ELF-1 (cell line): ENCODE measurements at places on chromosomes 5 and 9.
A peak's percentile ranks its signal among the peaks of the same experiment; 100 is the strongest.

- no peak for DNase-seq
These were observed 428.2 kb downstream of the CDK5RAP2 start for GRCh38 chr9:120151806-120152205.

DNA sequence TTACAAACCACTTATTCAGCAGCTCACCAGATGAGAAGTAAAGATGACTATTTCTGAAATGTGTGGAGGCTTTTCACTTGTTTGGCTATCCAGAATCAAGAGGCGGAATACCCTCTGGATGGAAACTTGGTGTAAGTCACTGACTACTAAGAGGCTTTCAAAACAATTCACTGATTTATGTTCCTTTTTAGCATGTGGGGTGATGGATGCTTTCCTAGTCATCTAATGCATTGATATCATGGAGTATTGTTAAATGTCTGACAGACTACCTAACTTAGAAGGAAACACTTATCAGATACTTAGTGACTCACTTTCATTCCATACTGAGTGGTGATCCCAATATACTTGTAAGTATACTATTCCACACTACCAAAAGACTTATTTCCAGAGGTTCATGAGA, 141.4 kb downstream of the PLK2 start:
- no peak for DNase-seq

DNA sequence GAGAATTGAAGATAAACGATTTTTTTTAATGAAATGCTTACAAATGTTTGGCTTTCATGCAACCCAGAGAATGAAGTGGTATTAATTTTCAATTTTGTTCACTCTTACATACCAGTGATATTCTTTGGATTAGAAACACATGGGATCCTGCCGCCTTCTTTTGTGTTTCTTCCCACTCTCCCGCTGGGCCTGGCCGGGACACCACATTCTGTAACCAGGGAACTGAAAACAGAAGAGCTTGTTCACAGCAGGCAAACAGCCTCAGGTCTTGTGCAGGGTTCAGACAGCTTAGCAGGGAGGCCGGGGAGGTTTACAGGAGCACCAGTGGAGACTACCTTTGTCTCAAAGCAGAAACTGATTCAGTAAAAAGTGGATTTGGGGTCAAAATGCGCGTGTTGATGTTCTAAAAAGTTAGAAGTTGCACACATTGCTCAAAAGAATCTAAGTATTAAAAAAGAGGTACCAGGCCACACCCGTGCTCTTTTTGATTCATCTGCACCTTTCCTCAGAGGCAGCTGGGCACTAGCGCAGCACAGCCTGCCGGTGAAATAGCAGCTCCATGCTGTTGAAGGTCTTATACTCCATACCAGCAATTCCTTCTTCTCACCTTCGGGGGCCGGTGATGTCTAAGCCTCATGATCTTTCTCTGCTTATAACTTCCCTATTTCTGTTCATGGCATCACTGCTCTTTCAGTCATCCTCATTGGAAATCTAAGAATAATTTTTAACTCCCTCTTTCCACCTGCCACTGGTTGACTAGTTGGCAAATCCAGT, 67.1 kb downstream of the GRAMD2B start:
- DNase-seq, result peak; percentile 88

GRCh38 chr9:109802491-109802890, 22.5 kb downstream of the PALM2AKAP2 start:
- no peak for DNase-seq

DNA sequence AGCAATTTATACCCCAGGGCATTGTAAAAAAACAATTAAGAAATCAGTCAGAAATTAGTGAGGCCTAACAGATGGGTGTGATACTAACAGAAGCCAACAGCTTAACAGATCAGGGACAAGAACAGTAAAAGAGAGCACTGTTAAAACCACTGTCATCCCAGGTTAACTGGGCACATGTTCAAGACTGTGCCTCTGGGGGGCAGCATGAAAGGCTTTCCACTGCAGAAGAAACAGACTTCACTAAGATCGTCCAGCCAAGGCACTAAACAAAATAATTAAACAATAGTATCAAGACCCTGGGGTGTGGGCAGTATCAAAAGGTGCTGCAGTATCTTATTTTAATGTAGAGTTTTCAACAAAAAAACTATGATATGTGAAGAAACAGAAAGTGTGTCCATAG, 43.5 kb downstream of the FBN2 start:
- DNase-seq, result peak; percentile 15

DNA sequence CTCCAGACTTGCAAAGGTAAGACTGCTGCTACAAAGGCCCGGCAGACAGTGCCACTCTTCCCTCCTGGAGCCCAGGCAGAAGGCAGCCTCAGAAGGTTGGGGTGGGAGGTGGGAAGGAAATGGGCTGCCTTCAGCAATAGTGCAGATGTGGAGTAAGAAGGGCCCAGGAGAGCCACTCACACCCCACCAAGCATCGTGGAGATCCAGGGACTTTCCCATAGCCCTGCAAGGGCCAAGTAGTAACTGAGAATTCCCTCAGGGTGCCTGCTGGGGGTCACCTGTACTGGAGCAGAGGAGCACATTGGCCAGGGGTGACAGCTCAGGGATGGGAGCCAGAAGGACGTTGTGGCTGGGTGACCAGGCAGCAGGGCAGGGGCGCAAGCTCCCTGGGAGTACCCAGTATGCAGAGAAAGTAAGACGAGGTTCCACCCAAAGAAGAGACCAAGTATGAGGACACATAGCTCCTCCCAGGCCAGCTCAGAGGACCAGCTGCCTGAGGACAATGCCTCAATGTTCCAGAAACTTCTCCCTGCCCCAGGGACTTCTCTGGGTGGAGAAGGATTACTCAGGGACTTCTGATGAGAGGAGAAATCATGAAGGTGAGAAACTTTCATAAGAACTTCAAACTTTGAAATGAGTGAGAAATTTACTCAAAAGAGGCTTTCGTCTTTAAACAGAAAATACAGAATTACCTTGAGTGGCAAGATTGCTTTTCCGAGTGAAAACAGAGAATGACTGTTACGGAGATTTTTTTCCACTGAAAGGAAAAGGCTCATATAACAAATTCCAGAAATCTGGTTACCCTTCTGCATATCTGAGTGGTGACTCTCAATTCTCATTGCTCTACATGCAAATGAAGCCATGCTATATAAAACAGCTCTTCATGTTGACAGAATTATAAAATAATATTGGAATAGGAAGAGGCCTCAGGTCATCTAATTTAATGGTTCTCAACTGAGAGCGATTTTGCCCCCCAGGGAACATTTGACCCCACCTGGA, 87.9 kb upstream of the TRIO start:
- no peak for DNase-seq

GRCh38 chr5:127885176-127885575, 182.0 kb downstream of the CCDC192 start:
- DNase-seq, result no peak

DNA sequence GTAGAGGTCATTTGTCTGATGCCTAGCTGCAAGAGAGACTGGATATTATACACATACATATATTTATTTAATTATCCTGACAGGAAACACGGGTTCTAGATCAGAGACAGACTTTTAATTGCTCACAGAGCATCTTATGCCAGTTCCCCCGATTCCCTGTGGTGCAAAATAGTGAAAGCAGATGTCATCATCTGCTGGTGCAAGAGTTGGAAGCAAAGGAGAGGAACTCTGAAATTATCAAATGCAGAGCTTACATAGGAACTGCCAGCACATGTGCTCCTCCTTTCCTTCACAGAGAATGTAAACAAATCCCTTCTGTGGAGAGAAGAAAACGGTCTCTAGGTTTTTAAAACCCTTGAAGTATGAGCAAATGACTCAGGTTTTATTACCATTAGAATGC, 69.3 kb downstream of the DTWD2 start:
- DNase-seq, result no peak

- DNase-seq, result peak; percentile 92
These were observed 250.2 kb downstream of the PDZD2 start for GRCh38 chr5:31889001-31889561.

- DNase-seq, result no peak
These were observed 512.6 kb downstream of the RAB3C start for GRCh38 chr5:59095480-59095879.
